ENCODE measurements at places on chromosomes 7 and 10.

GRCh38 chr10:107072786-107073185 is 91.7 kb downstream of the SORCS1 start:
- DNase-seq = no peak

DNA sequence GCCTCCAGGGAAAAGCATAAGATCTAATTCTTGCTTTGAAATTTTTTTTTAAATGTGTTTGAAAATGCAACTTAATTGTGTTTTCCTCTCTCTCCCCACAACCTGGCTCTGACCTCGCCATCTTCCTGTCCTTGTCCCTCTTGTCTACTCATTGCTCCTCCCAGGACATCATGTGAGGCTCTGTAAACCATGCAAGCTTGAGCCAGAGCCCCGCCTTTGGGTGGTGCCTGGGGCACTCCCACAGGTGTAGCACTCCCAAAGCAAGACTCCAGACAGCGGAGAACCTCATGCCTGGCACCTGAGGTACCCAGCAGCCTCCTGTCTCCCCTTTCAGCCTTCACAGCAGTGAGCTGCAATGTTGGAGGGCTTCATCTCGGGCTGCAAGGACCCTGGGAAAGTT is 9.8 kb upstream of the CDHR1 start:
- DNase-seq = no peak

DNA sequence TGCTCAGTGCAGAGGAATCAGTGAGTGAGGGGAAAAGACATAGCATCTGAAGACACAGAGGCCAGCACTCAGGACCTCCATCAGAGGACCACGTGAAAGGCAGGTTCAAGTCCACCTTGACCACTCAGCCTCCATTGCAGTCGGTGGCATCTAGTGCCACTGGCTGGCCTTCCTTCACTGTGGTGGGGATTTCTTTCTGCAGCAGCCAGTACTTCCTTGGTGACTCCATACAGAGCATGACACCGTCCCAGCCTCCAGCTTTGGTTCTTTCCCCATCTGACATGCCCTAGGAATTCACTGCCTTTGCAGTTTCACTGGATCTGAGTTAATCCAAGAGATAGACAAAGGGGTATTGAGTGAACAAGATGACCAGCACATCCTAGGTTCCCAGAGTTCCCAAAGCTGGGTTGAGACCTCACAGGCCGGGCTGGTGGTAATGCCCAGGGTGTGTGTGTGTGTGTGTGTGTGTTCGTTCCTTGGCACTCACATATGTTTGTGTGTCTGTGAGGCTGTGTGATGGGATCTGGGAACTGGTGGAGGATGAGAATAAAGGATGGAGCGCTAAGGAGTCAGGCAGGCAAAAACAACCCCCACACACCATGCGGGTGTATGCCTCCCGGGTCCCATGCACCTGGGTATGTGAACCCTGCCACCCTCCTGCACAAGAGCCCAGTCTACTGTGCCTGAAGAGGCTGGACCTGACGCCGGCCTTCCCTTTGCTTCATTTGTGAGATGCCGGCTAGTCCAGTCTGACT is 57.8 kb downstream of the SYPL1 start:
- no peak for DNase-seq

DNA sequence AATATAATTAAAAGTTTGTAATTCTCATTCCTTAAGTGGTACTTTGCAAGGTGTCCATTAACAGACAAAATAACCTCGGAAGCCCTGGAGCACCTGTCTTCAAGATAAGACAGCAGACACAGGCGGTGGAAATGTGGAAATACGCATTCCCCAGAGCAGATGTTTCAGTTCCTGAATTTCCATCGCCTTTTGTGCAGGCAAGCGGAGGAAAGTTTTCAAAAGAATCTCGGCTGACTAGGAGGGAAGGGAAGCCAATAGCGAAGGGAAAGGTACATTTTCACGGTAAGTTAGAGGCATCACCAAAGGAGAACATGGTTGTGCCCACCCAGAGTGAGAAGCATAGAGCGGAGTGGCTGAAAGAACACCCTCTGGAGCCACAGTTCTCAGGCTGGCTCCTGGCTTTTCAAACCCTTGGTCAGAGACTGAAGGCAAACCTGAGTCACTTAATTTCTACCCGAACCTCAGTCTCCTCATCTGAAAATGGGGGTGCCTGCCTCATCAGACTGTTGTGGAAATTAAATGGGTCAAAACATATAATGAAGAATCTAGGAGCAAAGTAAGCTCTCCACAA is 13.6 kb downstream of the CPA1 start:
- no peak for DNase-seq

DNA sequence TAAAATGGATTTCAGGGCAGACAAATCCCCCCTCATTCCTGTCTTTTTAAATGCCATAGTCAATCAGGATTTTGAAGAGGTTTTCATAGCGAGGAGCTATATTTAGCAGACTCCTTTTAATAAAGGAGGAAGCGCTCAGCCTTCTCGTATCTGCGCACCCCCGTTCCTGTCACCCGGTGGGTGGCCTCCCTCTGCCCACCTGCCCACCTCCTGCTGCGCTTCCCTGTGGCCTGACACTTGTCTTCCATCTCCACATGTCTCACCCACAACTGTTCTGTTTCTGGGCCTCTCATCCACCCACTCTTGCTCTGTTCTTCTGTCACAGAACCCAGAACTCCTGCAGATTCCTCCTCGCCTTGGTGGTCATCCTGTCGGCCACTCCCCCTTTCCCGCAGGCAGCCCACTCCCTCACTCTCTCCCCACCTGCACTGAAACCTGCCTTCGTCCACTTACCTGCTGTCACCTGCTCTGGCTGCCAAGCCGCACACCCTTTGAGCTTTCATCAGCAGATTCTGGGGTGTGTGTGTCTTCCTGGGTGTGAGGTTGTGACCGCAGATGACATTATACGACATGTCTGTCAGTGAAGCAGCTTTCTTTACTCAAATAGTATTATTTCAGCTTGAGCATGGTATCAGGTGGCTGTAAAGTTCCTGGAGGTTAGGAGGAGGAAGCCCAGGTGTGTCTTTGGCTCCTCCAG is 163.5 kb upstream of the AGK start:
- DNase-seq = no peak

DNA sequence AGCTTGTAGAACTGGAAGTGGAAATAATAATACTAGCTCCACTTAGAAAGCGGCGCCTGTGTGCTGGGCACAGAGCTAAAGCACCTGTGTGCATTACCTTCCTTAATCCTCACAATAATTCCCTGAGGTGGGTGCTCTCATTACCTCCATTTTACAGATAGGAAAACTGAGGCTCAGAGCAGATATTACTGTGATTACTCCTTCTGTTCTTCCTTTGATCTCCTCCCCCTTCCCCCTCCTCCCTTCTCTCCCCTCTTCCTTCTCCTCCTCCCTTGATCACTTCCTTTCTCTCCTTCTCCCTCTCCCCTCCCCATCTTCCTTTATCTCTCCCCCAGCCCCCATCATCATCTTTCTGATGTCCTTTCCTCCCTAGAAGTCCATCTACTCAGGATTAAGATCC is 55.0 kb downstream of the C10orf105 start:
- DNase-seq = no peak

- DNase-seq = no peak
These were observed 1.5 kb downstream of the FAM131B start for GRCh38 chr7:143360788-143361551.

DNA sequence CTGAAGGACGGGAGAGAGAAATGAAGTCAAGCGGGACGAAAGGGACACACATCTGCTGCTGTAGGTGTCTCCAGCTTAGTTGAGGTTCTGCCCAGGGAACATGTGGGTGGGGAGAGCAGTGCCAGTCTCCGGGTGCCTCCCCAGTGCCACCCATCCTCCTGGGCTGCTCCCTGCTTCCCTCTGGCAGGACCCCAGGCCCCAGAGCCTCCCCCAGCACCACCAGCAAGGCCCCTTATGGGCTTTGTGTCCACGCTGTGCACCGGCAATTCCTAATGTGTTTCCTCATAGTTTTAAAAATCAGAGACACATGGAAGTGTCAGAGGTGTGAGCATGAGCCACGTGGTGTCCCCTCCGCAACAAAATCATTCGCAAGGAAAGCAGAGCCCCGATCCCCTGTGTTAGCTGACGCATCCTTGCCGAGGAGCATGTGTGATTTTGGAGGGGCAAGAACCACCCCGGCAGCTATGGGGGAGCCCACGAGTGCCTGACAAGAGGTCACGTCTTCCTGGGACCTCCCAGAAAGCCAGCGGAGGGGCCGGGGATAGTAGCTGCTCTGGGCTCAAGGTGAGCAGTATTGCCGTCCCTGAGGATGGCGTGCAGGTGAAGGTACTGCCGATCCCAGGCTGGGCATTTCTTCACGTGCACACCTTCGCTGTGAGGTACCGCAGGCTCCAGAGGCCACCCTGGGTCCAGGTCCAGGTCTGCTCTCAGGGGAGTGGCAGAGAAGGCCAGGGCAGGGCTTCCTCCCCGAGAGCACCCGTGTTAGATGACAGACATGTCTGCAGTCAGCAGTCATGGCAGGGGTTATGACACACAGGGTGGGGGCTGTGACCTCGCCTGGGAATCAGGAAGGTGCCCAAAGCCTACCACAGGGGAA is 448.2 kb upstream of the FOXK1 start:
- DNase-seq = no peak

GRCh38 chr10:110783509-110784107 is 88.1 kb upstream of the PDCD4 start:
- DNase-seq = no peak

GRCh38 chr7:128941323-128941890 is 3.7 kb downstream of the IRF5 start:
- no peak for DNase-seq

DNA sequence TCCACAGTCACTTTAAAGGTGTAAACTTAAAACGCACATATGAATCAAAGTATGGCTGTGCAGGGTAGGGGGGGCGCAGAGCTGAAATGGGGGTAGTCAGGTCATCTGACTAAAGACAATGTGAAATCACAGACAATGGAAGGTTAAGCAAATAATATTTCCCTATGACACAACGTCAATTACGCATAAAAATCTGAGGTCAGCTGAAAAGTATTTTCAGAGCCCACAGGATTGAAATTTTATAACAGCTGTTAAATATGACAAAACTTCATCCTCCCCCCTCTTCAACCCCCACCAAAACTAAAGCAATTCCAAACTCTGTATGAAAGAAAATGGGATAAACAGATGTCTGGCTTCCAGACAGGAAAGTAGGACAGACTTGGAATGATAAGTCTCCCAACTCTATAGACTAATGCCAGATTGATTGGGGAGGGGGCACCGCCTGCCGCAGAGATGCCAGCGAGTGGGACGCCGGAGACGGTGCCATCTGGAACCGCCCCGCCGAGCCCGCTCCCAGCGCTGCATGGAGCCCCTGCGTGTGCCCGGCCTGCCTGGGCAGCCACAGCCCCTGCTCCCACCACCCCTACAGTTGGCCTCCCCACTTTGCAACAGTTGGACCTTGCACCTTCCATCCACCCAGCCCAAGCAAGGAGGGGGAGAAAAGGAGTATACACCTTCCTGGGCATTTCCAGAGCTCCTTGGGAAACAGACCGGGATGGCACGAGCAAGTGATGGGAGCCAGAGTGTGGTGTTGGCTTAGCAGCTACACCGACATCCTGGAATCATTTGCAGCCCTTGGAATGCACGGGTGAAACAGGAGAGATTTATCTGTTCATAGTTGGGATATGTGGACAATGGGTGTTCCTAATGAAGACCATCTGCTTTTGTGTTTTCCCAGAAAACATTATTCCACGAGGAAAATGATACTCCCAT is 10.7 kb downstream of the EBF3 start:
- DNase-seq = no peak

DNA sequence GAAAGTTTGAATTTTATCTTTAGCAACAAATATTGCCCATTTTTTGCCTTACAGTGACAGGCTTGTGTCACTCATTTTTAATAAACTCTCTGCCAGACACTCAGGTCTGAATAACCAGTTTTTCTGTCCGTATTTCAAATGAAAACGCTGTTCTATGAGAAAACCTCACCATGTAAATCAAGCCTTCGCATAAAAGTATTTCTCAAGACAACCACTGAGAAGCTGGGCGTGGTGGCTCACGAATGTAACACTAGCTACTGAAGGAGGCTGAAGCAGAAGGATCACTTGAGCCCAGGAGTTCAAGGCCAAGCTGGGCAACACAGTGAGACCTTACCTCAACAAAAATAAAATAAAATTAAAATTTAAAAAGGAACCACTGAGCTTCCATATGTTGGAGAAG is 339.3 kb downstream of the PARD3 start:
- DNase-seq = no peak

DNA sequence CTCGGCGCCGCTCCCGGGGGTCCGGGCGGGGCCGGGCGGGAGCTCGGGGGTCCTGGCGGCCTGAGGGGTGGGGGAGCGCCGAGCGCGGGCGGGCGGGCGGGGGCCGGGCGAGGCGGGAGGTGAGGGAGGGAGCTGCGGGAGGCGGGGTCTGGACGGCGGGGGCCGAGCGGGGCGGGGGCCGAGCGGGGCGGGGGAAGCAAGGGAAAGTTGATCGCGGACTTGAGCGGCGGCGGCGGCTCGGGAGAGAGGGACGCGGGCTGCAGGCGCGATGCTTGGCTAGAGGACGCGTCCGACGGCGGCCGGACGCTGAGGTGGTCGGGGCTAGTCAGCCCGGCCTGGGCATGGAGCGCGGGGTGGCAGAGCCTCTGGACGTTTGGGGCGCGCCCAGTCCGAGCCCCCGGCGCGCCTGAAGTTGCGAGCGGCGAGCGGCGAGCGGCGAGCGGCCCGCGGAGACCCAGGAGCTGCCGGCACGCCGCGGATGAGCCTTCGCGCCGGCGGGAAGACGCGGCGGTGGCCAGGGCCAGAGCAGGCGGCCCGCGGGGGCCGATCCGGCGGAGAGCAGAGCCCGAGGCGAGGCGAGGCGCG is at the start of gene CDH23:
TSS of gene CDH23 (plus strand) at position 210 of the 585 bp plus-strand sequence. CDS start 42,912 bp downstream, outside the sequence.
- no peak for DNase-seq

DNA sequence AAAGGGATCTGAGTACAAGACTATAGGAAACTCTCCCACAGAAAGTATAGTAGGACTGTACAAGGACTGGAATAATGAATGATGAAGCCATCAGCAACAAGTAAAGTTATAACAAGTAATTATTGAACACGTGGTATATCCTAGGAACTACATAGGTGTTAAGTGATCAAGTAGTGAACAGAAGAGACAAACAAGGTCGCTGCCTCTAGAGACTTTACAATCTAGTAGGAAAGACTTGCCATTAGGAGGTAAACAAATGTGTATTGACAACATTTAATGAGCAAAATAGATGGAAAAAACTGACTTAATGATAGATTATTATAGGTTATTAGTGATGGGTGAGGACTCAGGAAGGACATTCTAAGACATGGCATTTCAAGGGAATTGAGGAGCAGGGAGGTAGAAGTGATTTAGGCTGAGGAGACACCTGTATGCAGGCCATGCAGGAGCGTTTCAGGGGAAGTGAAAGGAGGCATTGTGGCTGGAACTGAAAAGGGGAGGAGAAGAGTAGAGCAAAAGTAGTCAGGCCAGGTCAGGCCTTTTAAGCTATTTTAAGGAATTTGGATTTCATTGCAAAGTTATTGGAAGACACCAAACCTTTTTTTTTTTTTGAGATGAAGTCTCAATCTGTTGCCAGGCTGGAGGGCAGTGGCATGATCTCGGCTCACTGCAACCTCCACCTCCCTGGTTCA is 8.5 kb upstream of the GLCCI1 start:
- DNase-seq = no peak

Data from stimulated activated CD4-positive, alpha-beta T cell treated with anti-CD3 and anti-CD28 coated beads, Interleukin-1b, Interleukin-23, amount 100 ng/mL, for 1 hour (primary cell).